ENCODE measurements at places on chromosomes 1 and 21.

DNA sequence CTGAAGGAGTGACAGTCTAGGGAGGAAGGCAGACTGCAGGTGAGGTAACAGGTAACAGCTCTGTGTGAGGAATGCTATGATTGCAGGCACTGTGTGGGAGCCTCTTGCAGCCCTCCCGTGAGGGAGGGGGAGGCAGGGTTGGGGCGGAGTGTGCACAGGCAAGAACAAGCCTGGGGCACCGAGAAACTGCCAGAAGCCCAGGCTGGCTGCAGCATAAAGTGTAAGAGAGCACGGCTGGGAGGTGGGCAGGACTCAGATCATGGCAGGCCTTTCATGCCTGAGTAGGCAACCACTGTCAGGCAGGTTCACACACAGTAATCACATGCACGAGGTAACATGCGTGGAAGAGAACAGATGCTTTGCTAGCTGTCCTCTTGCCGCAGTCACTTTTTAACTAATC is 11.3 kb upstream of the RHEX start:
- DNase-seq = no peak

- no peak for DNase-seq
Measured at GRCh38 chr1:51592711-51593110, 24.2 kb upstream of the OSBPL9 start.

- DNase-seq = no peak
Measured at GRCh38 chr1:227768125-227768439, 32.8 kb downstream of the SNAP47 start.

DNA sequence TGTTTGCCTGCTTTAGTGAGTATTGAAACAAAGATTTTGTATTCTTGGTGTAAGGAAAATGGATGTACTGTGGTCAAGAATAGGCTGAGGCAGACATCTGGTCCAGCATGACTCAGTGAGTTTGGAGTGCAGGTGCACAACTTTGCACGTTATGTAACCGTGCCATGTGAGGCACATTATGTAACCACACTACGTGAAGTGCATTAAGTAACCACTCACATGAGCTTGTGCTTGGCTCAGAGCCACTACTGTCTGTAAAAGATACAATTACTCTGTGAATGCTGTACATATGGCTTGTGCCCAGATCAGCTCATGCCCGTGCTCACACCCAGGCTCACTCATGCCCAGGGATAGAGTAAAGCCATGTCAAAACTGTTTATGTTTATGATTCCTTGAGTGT is 216.8 kb downstream of the CTH start:
- DNase-seq = no peak

DNA sequence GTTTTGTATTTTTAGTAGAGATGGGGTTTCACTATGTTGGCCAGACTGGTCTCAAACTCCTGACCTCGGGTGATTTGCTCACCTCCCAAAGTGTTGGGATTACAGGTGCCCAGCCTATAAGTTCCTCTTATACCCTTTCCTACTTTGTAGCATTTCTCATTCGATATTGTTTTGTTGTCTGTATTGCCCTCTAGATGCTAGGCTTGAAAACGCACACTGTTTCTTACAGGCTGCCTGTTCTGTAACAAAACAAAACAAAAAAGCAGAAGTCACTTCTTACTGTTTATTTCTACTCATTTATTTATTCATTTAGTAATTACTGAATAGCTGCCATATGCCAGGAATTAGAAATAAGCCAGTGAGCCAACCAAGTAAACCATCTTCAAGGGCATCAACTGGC is 136.9 kb upstream of the BMP8A start:
- no peak for DNase-seq

Data from amygdala (tissue), 56 donors.